ENCODE measurements at places on chromosomes 7 and 10. TPM values are rescaled to one million over a fixed set of nuclear protein-coding genes. Genes with fewer than 3 reads are reported as not detected.

LMOD2 gene
- total RNA-seq = not detected

WDR37 gene
- total RNA-seq = 10.6 TPM

KLF14 gene
- not detected for total RNA-seq

ANKRD61 gene
- not detected for total RNA-seq

IDI2 gene
- total RNA-seq = not detected

WIPF3 gene
- total RNA-seq = 0.08 TPM

PTPRZ1 gene
- total RNA-seq = 33.2 TPM

PRXL2A gene
- 39.3 TPM for total RNA-seq

CHAT gene
- total RNA-seq = not detected

UFSP1 gene
- 6.3 TPM for total RNA-seq

ZNF248 gene
- 1.4 TPM for total RNA-seq

ALOX5 gene
- total RNA-seq = 0.16 TPM

SH2B2 gene
- 6.4 TPM for total RNA-seq

UBE3C gene
- total RNA-seq = 74.3 TPM

CXCL12 gene
- not detected for total RNA-seq

LRRC18 gene
- total RNA-seq = not detected

SPDYE1 gene
- total RNA-seq = not detected

COMTD1 gene
- 76.6 TPM for total RNA-seq

All from hair follicular keratinocyte (primary cell).